ENCODE measurements at places on chromosomes 13 and 19.

DNA sequence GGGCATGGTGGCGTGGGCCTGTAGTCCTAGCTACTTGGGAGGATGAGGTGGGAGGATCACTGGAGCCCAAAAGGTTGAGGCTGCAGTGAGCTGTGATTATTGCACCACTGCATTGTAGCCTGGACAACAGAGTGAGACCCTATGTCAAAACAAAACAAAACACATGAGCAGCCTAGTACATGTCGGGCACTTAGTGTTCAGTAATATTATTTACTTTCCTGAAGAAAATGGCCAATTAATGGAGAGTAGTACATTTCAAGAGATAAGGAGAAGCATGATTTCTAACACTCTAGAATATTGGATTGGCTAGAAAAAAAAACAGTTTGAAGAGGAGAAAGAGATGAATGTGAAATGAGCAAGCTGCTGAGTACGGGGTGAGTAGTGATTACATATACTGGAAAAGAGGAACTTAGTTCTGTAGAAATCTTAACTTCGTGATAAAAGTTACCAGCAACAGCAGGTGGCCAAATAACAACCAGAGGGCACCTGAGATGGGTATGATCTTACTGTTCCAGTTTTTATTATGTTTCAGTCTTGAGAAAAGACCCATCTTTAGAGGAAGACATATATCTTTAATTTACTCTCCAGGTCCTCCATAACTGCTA lies 36.2 kb downstream of the SPATA13 start:
- no peak for DNase-seq

GRCh38 chr13:53250977-53251376 lies 222.4 kb downstream of the OLFM4 start:
- DNase-seq, result no peak

- DNase-seq, result no peak
Measured at GRCh38 chr19:12527034-12527836, 24.0 kb downstream of the ZNF564 start.

GRCh38 chr13:55660851-55661250 lies 1479.9 kb upstream of the PRR20A start:
- no peak for DNase-seq

GRCh38 chr19:15195371-15196334 lies 5.1 kb downstream of the NOTCH3 start:
- DNase-seq, result peak; percentile 30

GRCh38 chr19:4571305-4571917 lies 11.9 kb upstream of the SEMA6B start:
- DNase-seq, result no peak

GRCh38 chr13:76976929-76977328 lies 15.0 kb upstream of the CLN5 start:
- DNase-seq, result no peak

DNA sequence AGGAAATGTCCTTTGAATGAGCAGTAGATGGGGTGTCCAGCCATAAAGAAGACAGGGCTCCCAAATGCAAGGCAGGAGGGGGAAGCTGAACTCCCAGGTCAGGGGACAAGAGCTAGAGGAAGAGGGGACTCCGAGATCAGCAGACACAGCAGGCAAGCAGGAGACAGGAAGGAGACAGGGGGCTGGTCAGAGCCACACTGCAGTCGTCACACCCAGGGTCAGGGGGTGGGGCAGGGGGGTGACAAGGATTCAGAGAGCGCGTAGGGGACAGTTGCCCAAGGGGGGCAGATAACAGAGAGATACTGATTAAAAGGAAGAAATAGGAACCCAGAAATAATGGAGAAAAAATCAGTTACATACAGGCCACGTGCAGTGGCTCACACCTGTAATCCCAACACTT lies 3.2 kb downstream of the HSD17B14 start:
- DNase-seq, result no peak

DNA sequence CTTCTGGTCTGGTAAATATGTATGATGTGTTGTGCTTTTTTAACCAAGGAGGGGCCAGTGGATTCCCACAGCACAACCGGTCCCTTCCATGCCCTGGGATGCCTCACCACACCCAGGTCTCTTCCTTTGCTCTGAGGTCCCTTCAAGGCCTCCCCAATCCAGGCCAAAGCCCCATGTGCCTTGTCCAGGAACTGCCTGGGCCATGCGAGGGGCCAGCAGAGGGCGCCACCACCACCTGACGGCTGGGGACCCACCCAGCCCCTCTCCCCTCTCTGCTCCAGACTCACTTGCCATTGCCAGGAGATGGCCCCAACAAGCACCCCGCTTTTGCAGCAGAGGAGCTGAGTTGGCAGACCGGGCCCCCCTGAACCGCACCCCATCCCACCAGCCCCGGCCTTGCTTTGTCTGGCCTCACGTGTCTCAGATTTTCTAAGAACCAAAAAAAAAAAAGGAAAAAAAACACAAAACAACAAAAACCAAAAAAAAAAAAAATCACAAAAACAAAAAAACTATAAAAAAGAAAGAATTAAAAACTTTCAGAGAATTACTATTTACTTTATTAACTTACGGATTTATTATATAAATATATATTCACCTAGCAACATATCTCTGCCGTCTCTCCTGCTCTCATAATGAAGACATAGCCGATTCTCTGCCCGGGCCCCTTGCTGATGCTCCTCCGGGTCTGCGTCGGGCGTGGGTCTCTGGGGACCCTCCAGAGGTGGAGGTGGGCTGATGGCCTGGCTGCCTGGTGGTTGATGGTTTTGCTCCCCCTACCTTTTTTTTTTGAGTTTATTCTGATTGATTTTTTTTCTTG lies 14.4 kb downstream of the CAPN12 start:
- peak; percentile 76 for DNase-seq

DNA sequence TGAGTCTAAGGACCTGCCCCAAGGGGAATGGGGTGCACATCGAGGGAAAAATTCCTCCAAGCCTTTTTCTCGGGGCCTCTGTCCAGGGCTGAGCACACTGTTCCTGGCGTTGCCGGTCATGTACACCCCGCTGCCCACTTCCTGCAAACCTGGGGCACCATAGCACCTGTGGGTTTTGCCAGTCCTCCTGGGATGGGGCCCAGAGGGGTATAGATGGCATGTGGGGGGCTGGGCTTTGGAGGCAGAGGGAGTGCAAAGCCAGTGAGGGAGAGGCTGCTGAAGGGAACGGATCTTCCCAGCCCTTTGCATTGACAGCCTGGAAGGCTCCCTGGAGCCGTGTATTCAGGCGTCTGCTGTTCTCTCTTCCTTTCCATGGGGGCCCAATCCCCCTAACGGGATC lies 187.3 kb downstream of the ZNF536 start:
- no peak for DNase-seq

GRCh38 chr13:39929583-39929982 lies 274.1 kb downstream of the COG6 start:
- DNase-seq, result no peak

DNA sequence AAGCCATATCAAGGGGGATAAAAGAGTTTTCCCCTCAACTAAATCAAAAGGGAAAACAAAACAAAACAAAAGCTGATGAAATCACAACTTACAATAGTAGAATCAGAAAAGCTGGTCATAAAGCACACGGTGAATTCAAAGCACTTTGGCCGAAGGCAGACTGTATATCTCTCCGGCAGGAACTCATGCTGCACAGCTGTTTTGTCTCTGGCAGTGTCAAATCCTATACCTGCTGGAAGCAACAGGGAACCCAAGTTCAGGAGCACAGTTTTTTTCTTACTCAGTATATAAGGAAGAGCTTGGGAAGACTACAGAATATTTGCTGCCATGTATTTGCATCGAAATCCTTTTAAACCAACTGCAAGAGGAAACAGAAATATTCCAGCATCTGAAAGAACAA lies 213.7 kb downstream of the RFC3 start:
- no peak for DNase-seq

DNA sequence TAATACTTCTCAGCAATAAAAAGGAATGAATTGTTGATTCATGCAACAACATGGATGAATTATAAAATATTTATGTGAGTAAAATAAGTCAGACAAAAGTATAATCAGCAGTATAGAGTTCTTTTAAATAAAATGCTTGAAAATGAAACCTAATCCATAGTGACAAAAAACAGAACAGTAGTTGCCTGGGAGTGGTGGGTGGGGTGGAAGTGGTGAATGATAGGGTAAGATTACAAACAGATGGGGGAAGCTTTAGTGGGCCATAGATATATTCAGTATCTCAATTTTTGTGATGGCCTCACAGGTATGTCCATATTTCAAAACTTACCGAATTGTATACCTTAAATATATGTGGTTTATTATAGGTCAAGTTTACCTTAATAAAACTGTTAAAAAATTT lies 124.9 kb upstream of the UBL3 start:
- DNase-seq, result no peak

DNA sequence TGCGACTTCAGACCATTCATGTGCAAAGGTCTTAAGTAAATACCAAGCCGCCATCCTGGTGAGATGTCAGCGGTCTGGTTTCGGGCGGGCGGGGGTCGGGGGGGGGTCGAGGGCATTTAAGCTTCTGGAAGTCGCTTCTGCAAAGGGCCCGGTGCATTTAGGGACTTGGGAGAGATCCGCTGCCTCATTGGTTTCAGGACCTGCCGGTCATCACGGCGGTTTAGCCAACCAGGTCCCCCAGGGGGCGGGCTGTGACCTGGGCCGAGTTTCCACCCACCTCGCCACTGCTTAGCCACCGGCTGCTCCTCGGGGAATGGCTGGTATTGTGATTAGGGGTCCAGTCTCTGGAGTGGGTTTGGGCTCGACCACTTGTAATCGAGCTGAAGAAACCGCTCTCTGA lies 7.8 kb downstream of the ANKLE1 start:
- DNase-seq, result peak; percentile 62

DNA sequence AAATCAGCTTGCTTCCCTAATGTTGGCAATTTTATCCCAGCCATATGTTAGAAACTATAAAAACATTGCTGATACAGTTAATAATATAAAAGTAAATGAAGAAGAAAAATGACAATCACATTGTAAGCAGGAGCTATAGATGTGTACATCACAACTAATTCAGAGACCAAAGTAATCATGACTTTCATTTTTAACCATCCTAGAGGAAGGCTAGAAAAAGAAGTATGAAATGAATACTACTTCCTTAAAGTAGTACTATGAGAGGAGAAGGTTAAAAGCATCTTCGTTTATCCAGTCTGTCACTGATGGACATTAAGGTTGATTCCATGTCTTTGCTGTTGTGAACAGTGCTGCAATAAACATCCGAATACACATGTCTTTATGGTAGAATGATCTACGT lies 135.5 kb downstream of the IRS2 start:
- no peak for DNase-seq

- no peak for DNase-seq
Measured at GRCh38 chr13:101258071-101258470, 158.2 kb downstream of the NALCN start.

GRCh38 chr19:7488736-7489353 lies at the start of gene PEX11G:
PEX11G (minus strand) TSS chr19:7489035; CDS start chr19:7489010, 25 bp downstream.
- peak; percentile 90 for DNase-seq

GRCh38 chr19:49421878-49422202 lies 1.4 kb downstream of the PTH2 start:
- no peak for DNase-seq

Data from CD4-positive, alpha-beta T cell treated with Interleukin-15 for 1 hour (primary cell).